ENCODE measurements at places on chromosomes 12 and 14.
A peak's percentile ranks its signal among the peaks of the same experiment; 100 is the strongest.

- no peak for DNase-seq
Observed at GRCh38 chr14:98138666-98139065, 1133.3 kb downstream of the BCL11B start.

DNA sequence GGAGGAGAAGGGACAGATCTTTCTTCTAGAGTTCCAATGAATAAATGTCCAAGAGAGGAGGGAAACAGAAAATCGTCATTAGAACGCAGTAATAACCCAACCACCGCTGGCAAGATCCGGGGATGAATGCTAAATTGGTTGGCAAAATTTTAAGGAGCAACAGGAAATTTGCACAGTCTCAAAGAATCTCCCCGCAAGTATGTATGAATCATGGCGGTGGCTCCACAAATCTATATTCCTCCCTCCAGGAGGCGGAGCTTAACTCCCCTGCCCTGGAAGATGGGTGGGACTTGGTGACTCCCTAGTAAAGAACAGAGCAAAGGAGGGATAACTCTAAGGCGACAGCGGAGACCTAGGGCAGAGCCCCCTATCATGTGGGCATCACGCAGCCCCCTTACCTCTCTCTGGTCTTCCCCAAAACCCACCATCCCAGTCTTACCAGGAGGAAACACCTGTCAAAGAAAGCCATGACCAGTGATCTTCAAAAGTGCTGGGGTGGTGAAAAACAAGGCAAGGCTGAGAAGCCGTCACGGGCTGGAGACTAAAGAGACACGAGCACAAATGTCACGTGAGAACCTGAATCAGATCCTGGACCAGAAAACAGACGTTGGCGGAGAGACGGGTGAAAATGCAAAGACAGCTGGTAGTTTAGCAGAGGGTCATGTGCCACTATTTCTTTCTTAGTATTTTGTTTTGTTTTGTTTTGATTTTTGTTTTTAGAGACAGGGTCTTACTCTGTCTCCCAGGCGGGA, 125.8 kb downstream of the NCOR2 start:
- peak; percentile 94 for DNase-seq

DNA sequence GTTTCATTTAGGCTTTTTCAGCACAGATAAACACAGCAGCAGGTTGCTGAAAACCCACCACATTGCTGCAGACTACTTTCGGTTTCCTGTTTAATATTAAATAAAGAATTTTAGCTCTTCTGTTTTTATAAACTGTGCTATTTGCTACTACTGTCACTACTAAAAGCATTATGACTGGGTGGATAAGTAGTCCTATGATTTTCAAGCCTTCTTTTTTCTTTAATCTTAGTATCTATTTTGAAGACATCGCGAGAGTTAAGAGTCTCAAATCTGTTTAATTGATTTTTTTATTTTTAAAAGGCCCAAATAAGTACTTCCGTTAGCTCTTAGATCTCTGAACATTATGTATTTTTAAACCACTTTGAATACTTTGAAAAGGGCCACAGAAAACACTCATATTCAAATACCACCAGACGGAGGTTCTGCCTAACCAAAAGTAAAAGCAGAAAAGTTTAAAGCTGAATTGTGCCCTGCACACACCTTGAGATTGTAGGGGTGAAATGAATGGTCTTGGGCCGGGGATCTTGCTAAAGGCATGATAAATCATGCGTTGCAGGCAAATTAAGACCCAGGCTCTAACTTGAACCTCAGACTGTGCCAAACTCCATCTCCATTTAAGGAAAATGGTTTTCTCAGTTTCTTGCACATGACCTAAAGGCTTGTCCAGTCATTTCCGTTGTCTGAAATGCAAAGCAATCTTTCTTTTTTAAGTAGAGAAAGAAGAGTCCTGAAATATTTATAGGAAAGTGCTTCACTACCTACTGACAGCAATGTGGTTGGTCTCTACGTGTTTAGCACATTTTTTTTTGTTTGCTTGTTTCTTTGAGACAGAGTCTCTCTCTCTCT, 13.6 kb upstream of the FOXN3 start:
- DNase-seq, result peak; percentile 36

DNA sequence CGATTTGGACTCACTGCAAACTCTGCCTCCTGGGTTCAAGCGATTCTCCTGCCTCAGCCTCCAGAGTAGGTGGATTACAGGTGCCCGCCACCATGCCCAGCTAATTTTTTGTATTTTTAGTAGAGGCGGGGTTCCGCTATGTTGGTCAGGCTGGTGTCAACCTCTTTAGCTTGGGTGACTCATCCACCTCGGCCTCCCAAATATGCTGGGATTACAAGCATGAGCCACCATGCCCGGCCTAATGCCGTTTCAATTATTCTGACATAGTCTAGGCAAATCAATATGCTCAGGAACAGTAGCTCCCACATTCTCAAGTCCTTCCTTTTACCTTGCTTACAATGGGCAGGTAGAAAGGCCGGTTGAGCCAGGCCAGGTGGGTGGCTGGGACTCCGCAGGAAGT, 82.0 kb upstream of the EEA1 start:
- DNase-seq, result no peak

- DNase-seq, result no peak
Observed at GRCh38 chr14:62283837-62284236, 521.6 kb downstream of the SNAPC1 start.

- no peak for DNase-seq
Observed at GRCh38 chr12:100508751-100509150, 35.1 kb downstream of the NR1H4 start.

DNA sequence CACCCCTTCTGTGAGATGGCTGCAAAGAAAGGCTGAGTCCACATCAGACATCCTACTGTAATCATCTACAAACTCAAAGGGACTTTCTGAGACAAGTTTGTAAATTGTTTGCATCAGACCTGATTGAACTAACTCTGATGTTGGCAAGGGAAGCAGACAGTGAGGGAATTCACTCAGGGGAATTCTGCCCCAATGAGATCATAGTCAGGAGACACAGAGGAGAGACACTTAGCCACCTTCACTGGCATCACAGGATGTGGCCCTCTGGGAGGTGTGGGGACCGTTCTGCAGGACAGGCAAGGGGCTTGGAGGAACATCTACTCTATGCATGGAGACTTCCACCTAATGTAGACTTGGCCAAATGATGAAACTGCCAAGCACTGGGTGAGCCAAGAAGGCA, 70.7 kb upstream of the DDX11 start:
- DNase-seq, result no peak

DNA sequence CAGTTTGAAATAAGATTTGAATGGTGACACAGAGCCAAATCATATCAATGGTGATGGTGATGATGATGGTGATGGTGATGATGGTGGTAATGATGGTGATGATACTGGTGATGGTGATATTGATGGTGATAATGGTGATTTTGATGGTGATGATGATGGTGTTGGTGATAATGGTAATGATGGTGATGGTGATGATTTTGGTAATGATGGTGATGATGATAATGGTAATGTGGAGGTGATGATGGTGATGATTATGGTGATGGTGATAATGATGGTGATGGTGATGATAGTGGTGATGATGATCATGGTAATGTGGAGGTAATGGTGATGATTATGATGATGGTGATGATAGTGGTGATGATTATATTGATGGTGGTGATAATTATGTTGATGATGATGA, 311.9 kb upstream of the SFSWAP start:
- no peak for DNase-seq

DNA sequence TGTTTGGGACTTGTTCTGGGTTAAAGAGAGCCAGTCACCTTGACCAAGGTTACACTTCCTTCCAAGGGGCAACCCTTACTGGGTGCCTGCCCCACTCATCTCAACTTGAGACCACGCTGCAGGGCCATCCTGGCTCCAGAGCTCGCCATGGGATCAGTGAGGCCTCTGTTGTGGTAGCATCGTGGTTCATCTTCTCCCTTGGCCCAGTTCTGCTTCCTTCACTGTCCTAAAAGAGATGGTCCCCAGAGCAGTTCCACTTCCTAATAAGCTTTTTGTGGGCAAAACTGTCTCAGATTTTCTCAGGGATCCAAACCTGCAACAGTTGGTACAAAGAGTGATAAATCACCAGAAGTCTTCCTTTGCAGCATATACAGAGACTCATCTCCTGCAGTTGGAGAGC, 165.9 kb upstream of the TMEM260 start:
- no peak for DNase-seq

GRCh38 chr12:6390084-6390799, 6.3 kb downstream of the LTBR start:
- DNase-seq, result no peak

DNA sequence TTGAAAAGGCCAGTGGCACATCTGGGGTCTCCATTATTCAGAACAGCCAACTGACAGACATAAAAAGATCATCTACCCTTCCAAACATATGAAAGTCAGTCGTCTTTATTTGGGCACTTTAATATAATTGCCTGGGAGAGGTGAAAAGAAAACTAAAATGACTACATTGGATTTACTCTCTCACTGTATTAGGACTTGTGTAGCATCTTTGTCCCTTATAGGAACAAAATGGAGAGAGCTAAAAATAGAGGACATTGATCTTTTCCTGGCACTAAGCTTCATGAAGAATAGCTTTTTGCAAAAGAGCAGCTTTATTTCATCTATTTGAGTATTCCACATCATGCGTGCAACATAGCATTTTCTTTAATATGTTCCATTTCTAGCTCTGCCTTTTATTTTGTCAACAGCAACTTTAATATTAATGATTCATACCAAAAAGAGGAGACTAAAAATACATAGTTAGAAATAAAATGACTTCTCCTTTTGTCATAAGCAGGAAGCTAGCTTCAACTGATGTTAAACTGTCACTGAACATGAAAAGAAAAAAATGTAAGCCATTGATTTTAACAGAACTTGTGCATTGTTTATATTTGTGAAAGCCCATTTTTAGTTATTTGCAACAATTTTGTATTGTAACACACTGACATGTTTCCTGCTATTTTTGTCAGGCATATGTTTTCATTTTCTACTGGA, 254.6 kb downstream of the SEC23A start:
- no peak for DNase-seq

GRCh38 chr14:104676694-104677511, 12.5 kb upstream of the INF2 start:
- DNase-seq, result no peak

DNA sequence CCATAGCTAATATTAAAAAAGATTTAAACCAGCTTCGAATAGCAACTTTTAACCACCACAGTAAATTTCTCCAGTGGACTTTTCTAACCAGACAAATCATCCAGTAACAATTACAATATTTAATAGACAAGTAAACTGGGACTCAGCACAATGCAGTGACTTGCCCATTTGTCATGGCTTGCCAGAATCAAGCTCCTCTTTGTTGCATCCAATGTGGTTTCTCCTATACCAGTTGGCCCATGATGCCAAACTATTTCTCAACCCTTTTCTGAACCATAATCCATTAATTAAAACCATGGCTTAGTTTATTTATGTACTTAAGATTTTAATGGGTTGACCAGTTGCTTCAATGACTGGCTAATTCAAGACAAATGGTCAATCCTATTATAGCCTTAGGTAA, 64.4 kb downstream of the DIO2 start:
- no peak for DNase-seq

DNA sequence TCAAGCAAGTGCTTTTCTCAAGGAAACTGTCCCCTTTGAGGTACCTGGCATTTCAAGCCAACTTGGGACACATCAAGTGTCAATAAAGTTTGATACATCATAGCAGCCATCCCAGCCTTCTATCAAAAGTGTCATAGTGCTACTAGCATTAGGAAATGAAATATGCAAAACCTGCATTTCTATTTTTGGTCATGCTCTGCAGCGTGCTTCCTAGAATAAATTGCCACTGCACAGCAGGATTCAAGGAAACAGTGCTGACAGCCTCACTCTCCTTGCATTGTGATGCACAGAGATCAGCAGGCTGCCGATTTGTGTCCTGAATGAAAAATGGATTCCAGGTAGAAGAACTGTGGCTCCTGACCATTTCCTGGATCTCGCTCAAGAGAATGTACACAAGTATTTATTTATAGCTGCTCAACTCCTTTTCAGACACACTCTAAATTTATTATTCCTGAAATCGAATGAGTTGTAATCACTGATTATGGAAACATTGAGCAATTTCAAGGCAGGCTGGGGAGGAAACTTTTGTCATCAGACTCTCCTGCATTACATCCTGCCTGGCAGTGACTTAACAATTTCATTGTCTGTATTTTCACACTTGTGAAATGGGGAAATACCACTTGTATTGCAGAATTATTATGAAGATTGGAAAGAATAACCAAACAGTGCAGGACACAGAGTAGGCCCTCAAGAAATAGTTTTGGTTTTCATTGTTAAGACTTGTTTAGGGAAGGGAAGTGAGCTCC, 120.9 kb downstream of the SLC38A6 start:
- DNase-seq, result no peak

- DNase-seq, result no peak
Observed at GRCh38 chr12:41407232-41407799, 219.2 kb downstream of the PDZRN4 start.

GRCh38 chr12:87667378-87667777, 361.8 kb downstream of the C12orf50 start:
- DNase-seq, result no peak

DNA sequence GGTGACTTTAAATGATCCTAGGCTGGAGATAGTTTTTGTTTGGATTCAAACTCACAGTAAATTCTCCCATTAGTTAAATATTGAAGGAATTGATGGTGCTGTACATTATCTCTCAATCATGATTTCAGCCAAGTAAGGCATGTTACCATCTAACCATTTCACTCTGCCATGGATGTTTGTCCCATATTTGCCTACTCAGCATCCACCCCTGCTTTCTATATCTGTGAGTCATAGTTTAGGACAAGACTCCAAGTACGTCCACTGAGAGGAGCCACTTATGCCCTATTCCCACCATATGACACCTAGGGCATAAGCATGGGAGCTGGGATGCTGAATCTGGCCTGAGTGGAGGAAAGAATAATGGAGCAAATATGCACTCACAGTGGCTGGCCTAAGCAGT, 155.2 kb downstream of the RPL10L start:
- no peak for DNase-seq

DNA sequence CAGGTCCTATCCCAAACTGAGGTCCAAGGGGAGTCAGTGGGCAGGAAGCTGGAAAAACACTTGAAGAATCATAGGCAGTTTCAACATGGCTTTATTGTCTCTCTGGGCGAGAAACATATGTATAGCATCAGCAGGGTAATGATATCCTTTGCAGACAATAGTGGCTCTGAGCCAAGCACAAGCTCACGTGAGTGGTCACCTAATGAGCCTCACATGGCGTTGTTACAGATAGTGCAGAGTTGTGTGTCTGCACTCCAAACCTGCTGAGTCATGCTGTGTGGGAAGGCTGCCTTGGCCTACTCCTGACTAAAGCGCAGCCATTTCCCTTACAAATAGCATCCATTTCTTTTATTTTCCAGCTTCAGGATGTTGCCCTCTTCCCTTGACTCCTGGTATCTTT, 105.2 kb upstream of the SYT1 start:
- DNase-seq, result no peak
